ENCODE measurements at places on chromosomes 1 and 21.

GRCh38 chr1:54126271-54126815 lies 26.5 kb downstream of the CDCP2 start:
- DNase-seq = peak; percentile 17

- no peak for DNase-seq
Observed at GRCh38 chr1:222404710-222405109, 143.2 kb downstream of the HHIPL2 start.

DNA sequence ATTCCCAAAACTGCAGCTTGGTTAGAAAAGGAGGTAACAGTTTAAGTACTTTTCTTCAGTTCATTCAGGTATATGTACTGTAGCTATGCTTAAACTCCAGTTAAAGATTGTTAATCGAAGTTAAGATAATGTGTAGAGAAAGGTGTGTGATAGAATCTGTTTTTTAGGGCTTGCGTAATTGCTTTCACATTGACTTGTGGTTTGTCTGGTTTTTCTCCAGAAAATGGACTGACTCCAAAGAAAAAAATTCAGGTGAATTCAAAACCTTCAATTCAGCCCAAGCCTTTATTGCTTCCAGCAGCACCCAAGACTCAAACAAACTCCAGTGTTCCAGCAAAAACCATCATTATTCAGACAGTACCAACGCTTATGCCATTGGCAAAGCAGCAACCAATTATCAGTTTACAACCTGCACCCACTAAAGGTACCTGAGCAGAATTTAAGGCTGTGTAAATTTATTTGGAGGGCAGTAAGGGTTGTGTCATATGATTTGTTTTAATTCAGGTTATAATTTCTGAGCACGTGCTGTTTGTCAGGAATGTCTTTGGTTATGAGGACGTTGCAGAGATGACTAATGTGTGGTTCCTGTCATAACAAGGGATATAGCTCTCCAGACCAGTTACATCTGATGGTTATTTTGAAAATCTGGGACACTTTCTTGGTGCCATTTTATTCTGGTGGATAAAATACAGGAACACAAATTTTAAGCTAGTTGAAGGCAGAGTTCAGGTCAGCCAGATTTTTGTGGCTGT lies 26.0 kb downstream of the ATF6 start:
- peak; percentile 67 for DNase-seq

- no peak for DNase-seq
Observed at GRCh38 chr1:198604975-198605374, 33.9 kb upstream of the PTPRC start.

DNA sequence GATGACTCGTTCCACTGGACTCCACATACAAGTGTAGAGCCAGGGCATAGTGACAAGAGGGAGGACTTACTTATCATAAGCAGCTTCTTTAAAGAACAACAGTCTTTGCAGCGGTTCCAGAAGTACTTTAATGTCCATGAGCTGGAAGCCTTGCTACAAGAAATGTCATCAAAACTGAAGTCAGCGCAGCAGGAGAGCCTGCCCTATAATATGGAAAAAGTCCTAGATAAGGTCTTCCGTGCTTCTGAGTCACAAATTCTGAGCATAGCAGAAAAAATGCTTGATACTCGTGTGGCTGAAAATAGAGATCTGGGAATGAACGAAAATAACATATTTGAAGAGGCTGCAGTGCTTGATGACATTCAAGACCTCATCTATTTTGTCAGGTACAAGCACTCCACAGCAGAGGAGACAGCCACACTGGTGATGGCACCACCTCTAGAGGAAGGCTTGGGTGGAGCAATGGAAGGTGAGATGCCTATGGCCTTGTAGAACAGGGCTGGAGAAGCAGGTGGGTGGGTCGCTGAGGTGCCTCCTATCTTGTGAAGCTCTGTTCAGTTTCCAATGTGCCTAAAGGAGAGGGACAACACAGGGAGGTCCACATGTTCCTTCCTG lies 12.1 kb downstream of the MIA3 start:
- peak; percentile 52 for DNase-seq

DNA sequence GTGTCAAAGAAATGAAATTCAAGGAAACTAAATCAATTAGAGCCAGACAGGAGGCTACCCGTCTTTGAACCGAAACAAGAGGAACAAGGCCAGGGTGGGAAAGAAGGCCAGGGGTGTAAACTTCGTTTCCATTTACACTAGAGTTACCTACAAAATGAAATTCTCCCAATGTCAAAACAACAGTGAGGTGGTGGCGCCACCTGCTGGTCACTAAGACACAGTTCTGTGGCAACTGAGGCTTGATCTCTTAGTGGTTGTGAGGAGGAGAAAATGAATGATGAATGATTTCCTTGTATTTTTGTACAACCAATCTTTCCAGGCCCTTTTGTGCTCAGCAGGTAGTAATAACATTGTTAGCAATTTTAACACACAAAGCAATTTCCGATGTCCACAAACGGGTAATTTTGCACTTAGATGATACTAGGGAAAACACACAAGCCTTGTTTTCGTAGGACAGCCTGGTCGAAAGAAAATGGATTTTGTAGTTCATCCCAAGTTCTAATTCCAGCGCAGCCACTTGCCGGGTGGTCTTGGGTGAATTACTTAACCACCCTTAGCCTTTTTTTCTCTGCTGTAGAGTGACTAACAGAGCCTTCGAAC lies 54.8 kb upstream of the SOD1 start:
- peak; percentile 67 for DNase-seq

- peak; percentile 81 for DNase-seq
Observed at GRCh38 chr21:36647279-36648093, 51.4 kb upstream of the SIM2 start.

DNA sequence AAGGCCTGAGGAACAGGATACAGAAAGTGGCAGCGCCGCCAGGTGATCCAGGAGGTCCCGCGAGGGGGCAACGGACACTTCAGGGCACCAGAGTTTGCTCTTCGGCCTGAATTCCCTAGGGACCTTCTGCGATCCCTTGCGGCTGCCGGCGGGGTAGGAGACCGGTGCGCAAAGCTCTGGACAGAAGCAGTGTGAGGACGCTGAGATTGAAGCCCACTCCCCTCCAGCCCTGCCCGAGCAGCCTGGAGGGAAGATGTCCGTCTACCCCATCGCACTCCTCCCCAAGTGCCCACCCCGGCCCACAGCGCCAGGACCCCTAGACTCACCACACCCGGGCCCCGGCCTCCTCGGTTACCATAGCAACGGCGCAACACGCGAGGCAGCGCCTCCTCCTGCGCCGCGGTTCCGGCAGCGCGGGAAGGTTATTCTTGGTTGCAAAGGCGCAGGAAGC lies at the start of gene ANKRD45:
Gene ANKRD45, minus strand, starts transcription at position 361 of the 451 bp plus-strand sequence. CDS start 10,433 bp downstream, outside the sequence.
- peak; percentile 28 for DNase-seq

GRCh38 chr1:11335417-11336056 lies 62.5 kb downstream of the UBIAD1 start:
- no peak for DNase-seq

- DNase-seq = no peak
Observed at GRCh38 chr1:202038688-202039346, 28.4 kb downstream of the ELF3 start.

- no peak for DNase-seq
Observed at GRCh38 chr1:183226963-183227362, 40.9 kb downstream of the LAMC2 start.

DNA sequence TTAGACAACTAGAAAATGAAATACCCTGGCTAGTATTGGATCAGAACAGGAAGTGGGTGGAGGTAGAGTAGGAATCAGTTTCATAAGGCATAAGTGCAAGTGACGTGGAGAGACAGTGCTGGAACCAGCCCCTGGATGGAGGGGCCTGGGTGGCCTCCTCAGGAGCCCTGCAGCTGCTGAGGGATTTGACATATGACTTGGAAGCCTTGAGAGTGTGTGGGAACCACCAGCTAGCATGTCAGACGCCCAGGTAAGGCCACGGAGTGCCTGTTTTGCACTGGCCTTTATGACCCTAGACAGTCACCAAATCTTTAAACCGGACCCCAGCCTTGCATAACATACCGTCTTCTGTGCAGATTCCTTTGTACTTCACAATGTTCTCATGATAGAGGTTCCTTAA lies 94.4 kb downstream of the RAVER2 start:
- DNase-seq = no peak

DNA sequence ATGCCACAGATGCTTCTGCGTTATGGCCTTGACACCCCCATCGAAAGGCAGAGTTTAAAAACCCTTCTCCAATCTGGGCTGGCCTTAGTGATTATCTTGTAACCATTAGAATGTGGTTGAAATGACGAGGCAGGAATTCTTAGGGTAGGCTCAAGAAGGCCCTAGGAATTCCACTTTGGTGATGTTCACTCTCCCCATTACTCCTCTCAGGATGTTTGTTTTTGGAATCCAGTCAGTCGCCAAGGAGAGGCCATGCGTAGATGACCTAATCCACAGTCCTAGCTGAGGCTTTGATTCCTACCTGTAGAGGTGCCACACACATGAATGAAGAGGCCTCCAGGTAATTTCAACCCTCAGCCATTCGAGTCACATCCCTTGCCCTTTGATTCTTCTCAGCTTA lies 318.2 kb downstream of the NEGR1 start:
- no peak for DNase-seq

DNA sequence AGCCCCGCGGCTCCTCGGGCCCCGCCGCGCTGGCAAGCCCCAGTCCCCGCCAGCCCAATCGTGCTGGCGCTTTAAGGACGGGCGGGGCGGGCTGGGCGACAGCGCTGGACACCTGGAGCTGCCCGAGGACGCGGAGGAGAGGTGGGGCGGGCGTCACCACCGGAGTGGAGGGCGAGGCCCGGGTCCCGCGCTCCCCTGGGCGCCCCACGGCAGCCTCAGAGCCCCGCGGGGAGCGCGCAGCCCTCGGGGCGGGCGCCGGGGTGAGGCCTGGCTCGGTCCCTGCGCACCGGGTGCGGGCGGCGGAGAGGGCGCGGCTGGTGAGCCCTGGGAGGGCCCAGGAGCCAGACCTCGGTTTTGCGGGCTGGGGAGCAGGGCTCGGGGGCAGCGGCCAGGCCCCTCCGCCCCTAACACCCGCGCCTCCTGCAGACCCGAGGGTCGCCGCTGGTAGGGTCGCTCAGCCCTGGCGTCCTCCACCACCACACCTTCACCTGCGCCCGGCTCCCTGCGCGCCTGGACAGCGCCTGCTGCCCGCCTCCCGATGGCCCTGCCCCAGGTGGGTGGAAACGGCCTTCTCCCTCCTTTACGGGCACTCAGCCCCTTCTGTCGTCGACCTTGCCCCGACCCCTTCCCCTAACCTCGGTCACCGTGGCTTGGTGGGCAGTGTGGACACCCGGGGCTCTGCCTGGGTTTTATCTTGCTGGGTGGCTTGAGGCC lies at the start of gene TMEM61:
Gene TMEM61, plus strand, starts transcription at position 101 of the 714 bp plus-strand sequence. Its CDS starts 438 bp downstream, at position 539.
- no peak for DNase-seq
